KBM-7 (cell line): ENCODE measurements at places on chromosomes 2 and 18.
A peak's percentile ranks its signal among the peaks of the same experiment; 100 is the strongest.

DNA sequence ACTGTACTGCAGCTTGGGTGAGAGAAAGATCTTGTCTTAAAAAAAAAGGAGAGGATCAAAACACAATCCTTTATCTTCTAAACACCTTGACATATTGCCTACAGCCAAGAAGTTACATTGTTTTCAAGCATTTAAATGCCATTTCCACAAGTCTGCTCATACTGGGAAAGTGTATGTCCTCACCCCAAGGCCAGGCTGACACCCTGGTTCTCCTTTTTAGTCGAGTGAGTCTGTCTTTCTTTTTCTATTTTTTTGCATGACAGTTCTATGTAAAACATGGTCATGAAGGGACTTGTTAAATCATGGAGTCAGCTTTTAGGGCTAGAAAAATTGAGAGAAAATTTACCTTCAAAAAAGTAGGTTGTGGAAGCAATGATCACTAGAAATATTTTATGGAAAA is 233.3 kb downstream of the FAM210A start:
- DNase-seq: no peak

GRCh38 chr2:101948625-101949155 is 43.1 kb upstream of the IL1R2 start:
- no peak for DNase-seq

GRCh38 chr2:47069628-47070154 is 85.4 kb downstream of the STPG4 start:
- DNase-seq: no peak

- DNase-seq: no peak
These were observed 197.6 kb downstream of the NDUFA10 start for GRCh38 chr2:239827523-239827890.

DNA sequence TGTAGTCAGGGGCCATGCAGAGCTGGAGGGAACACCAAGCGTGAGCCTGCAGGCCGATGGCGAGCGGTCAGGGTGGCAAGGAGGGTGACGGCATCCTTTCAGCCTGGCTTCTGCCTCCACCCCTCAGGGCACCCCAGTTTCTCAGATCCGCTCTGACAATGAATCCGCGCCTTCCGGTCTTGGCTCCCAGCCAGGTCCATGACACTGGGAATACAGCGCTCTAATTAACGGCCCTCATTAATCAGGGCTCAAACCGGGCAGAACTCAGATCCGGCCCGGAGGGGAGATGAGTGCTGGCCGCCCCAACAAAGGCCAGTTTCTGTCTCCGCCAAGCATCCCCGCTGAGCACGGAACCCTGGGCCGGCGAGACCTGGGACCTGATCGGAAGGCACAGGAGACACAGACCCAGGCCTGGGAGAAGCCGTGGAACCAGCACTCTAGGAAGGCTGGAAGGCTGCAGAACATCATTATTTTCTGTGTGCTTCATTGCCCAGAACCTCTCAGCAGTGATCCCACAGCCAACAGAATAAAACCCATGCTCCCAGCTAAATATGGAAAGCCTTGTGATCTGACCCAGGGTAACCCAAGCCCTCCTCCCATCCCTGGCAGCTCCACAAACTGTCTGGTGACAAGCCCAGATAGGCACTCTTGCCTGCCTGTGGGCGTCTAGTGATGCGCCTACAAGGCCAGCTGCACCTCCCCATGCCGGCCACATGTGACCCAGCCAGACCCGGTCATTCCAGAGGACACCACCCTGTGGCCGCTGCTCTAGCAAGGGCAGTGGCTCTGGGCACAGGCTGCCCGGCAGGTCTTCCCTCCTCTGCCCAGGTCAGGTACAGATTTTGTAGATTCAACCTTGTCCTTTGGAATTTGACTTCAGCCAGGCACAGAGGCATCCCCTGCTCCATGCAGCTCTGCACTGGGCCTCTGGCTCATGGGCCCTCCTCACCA is 438.7 kb upstream of the MYT1L start:
- DNase-seq: no peak

- DNase-seq: no peak
These were observed 289.8 kb downstream of the RAD51AP2 start for GRCh38 chr2:17228461-17228860.

DNA sequence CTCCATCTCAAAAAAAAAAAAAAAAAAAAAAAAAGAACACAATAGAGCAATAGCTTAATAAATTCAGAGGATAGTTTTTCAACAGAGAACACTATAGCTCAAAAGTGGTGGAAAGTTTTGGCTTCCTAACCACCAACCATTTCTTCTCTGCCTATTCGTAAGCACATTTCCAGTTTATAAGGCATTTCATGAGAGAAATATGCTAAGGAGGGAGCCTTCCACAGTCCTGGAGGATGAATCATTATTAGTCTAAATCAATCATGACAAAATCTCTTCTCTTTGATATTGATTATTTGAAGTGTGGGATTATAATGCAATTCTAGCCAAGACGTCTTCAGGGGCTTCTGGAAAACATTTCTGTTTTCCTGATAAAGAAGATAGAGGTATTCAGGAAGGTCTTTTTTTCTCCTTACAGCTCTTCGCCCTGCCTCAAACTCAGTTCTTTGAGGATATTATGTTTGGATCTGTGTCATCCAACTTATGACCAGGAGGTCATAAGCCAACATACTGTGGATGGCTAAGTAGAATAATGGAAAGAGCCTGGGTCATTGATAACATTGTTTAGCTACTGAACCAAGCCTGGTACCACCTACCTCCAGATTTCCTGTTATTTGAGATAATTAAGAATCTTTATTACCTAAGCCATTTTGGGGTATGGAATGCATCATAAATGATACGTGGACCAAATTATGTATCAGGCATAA is 207.3 kb downstream of the TRIB2 start:
- DNase-seq: no peak

GRCh38 chr2:26651470-26651771 is 10.3 kb upstream of the CIB4 start:
- DNase-seq: no peak

GRCh38 chr2:18209934-18210639 is 331.6 kb downstream of the KCNS3 start:
- DNase-seq: no peak

DNA sequence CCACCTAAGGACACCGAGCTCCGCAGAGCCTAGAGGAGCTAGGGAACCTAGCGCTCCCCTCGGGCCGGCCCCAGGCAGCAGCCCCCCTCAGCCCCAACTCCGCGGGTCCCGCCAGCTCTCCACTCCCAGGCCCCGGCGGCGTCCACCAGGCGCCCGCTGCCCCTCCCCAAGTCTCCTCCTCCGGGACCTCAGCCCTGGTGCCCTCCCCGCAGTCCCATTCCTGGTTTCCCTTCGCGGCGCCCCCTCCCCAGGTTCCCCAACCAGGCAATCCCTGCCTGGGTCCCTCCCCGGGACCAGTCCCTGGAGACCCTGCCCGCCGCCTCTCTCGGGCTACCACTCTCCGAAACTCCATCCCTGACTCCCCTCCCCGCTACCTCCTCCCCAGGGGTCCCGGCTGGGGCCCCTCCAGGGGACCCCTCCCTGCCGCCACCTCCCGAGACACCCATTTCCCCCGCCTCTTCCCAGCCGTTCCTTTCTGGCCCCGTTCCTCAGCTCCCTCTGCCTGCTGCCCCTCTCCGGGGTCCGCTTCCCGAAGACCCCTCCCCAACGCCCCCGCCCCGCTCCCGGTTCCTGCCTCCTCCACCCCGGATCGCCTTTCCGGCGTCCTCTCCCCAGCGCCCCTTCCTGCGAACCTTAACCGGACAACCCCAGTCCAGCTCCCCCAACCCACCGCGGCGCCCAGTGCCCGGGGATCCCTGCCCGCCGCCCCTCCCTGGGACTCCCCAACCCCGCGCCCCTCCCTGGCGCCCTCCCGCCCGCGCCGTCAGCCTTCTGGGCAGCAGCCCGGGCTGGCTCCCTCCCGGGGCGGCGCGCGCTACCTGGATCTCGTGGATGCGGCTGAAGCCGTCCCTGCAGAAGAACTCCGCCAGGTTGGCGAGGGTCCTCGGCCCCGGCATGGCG is 678 bp downstream of the CYP27C1 start:
- DNase-seq: no peak

DNA sequence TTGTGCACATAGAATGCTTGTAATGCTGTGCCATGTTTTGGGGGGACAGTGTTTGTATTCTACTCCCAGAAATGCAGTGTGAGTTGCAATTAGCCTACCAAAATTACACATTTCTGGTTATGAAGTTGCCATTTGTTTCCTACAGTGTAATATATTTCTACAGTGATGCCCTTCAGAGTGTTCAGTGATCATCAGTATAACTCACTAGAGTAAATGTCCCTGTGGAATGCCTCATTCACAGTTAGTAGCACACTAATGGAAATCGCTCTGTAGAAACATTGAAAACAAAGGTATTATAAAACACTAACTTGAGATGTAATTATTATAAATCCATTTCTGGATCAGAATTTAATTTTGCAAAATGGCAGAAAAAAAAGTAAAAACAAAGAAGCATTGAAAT is 498.7 kb downstream of the PTPRM start:
- no peak for DNase-seq

- DNase-seq: no peak
These were observed 6.1 kb downstream of the MGAT5 start for GRCh38 chr2:134259994-134260393.

DNA sequence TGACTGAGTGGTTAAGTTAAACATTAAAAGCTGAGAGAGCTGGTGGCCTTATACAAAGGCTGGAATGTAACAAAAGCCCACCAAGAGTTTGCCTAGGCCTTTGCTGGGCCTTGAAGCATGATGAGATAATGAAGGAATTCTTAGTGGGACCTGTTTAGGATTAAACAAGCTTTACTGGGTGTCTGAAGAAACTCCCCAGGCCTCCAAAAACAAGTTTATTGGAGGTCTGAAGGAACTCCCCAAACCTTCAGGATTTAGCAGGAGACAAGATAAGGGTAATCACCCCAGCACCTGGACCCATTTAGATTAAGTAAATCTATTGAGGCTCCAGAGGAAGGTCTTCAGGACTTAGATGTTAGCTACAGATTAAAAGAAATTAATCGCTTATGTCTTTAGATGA is 18.7 kb downstream of the PCARE start:
- no peak for DNase-seq

DNA sequence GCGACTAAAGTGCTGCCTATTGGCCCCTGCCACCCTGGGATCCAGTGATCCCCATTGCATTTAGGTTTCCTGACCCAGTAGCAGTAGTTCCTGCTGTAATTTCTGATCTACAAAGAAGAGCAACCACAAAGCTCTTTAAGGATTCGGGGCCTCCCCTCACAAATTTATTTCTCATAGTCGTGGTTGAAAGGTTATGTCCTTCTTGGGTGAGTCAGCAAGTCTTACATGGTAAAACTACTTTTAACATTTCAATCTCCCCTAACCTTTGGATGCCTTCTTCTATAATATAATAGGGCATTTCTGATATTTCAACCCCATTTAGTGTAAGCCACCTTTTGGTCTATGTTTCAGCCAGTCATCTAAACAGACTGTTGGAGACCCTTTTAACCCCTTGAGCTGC is 14.9 kb downstream of the PIKFYVE start:
- no peak for DNase-seq

- no peak for DNase-seq
These were observed 166.0 kb downstream of the SEPTIN10 start for GRCh38 chr2:109447776-109448175.

GRCh38 chr2:9052821-9053533 is 49.5 kb upstream of the MBOAT2 start:
- DNase-seq: no peak

DNA sequence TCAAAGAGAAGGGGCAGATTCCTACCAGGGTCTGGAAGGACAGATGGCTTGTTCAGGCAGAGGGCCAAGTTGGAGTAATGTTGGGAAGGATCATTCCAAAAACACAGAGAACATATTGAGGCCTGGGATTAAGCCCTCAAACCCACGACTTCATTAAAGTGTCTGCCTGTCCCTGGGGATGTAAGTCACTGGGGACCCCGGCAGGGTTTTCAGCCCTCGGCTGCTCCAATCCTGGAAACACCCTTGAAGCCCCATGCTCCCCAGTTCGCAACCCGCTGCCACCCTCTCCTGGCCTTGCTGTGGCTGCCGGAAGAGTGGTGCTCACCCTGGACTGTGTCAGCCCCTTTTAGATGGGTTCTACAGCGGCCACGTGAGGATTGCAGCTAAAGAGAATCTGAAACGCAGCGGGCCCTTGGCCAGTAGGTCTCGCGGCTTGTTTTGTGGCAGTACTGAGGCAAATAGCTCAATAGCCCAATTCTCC is 79.9 kb downstream of the EPAS1 start:
- no peak for DNase-seq

DNA sequence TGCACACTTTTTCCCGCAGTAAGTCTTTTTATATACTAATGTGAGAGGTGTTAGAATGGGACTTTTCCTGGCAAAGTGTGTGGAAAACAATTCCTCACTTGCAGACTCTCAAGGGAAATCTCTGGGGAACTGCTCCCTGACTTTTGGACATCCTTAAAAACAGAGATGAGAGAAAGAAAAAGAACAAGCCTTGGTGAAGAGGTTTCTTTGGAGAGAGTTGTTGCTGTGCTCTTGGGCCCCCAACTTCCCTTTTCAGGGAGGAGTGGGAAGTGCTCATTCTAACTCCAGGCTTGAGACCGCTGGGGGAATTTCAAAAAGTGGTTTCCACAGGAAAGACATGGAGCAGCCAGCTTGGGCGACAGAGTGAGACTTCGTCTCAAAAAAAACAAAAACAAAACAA is 142.6 kb upstream of the SPRED2 start:
- DNase-seq: peak; percentile 31

DNA sequence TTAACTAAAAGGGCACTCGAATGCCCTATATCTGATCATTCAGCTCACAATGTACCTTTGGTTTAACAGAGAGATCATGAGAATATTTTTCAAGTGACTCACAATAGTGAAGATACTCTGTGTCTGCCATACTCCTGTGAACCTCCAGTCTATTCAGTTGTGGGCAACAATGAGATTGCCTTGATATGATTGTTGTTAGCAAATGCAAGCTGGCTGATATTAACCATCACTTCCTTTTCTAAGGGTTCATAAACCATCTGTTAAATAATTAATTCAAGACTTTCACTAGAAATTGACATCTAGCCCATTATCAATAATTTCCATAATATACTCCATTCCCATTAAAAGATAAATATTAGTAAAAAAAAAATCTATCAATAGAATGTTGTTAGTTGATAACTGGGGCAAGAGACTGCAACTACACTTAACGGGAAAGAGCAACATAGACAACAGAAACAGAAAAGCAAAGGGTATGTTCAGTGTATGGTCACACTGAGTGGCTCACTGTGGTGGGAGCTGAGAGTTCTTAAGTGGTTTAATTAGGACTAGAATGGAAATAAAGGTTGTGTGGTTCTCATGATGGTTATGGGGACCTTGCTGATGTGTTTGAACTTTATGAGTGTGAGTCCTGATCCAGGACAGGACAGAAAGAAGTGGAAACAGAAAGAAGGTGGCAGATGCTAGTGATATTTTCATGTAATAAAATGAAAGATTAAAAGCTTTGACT is 11.9 kb downstream of the IL18RAP start:
- DNase-seq: no peak

GRCh38 chr18:79846936-79847557 is 49.3 kb downstream of the KCNG2 start:
- no peak for DNase-seq
